Astrocyte (in vitro differentiated cells and primary cell): ENCODE measurements at places on chromosomes 3 and 15.

DNA sequence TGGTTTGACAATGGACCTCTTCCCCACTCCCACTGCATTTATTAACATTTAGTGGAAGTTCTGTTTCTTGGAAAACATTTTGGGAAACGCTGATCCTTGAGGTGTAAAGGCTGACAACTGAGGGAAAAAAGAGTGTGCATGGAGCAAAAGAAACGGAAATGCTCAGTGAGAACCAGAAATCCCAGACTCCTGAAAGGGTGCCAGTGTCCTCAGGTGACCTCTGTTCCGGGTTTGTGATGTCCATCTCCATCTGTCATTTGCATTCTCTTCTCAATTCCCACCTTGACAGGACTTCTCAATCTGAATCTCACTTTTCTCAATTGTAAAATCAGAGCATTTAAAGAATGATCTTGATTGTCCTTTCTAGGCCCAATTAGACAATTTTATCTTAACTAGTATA lies 71.1 kb upstream of the FAM3D start:
- no peaks in the 10 kb centered on the region for H3K36me3 ChIP-seq
- no peaks in the 10 kb centered on the region for H3K4me1 ChIP-seq
- H3K27ac ChIP-seq, result no peak overlapping the region
- H3K27me3 ChIP-seq, result no peaks in the 10 kb centered on the region
- no peak for DNase-seq

GRCh38 chr3:70889162-70890019 lies 577.0 kb upstream of the MDFIC2 start:
- H3K36me3 ChIP-seq, result no peaks in the 10 kb centered on the region
- DNase-seq, result no peak
- H3K27me3 ChIP-seq, result no peaks in the 10 kb centered on the region
- no peak overlapping the region for H3K27ac ChIP-seq
- no peaks in the 10 kb centered on the region for H3K4me1 ChIP-seq
- no peak overlapping the region for H3K4me3 ChIP-seq

DNA sequence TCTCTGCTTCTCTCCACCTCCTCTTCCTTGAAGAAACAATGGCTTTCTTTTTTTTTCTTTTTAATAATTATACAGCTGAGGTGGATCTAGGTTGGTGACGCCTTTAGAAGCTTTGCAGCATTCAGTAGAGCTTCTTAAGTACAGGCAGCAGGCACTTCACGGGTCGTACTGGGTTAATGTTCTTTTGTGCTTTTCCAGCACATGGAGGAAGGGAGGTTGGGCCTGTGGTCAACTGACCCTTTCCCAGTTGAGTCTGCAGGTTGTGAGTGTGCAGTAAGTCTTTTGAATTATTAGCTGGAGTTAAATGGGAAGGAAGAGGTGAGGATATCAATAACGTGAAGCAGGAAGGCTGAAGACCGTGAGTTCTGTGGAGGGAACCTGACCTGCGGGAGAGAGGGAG lies 7.0 kb downstream of the TRAK1 start:
- peaks cover 33% of the 10 kb centered on the region for H3K4me1 ChIP-seq
- H3K36me3 ChIP-seq, result no peaks in the 10 kb centered on the region
- H3K27me3 ChIP-seq, result no peaks in the 10 kb centered on the region
- no peak for DNase-seq

DNA sequence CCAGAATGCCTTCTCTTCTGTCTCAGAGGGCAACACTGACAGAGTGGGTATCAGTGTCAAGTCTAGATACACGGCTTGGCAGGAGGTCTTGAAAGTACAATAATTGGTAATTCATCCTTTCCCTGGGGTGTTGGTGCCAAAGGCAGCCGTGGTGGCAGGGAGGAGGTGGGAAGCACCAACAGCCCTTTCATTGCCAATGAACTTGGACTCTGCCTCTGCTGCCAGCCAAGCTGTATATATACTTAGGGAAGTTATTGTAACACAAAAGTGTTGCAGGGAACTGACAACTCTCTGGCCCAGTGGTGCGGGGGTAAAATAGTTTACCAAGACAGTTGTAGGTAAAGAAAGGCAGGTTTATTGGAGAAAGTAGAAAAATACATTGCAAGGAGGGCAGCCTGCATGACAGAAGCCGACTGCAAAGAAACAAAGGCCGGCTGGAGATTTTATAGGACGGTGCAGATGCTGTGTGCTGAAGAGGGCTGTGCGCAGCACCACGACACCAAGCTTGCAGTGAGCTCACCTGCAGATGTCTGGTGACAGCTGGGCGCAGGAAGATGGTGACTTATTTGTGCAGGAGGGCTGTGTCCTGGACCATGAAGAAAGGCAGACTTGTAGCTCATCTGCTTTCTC lies 4.0 kb upstream of the FAM3D start:
- H3K4me1 ChIP-seq, result no peaks in the 10 kb centered on the region
- no peak for DNase-seq
- no peaks in the 10 kb centered on the region for H3K36me3 ChIP-seq
- peaks cover 2% of the 10 kb centered on the region for H3K27me3 ChIP-seq
- H3K4me3 ChIP-seq, result no peak overlapping the region

GRCh38 chr15:40340740-40341400 lies at the start of gene CCDC9B:
Gene CCDC9B (minus strand): TSS chr15:40340939. CDS start chr15:40340819, 120 bp downstream.
- no peaks in the 10 kb centered on the region for H3K36me3 ChIP-seq
- no peaks in the 10 kb centered on the region for H3K27me3 ChIP-seq
- peak within 1 kb of the TSS; percentile 68 for H3K4me3 ChIP-seq
- DNase-seq, result peak; percentile 74
- H3K27ac ChIP-seq, result peak within 1 kb of the TSS; percentile 99

DNA sequence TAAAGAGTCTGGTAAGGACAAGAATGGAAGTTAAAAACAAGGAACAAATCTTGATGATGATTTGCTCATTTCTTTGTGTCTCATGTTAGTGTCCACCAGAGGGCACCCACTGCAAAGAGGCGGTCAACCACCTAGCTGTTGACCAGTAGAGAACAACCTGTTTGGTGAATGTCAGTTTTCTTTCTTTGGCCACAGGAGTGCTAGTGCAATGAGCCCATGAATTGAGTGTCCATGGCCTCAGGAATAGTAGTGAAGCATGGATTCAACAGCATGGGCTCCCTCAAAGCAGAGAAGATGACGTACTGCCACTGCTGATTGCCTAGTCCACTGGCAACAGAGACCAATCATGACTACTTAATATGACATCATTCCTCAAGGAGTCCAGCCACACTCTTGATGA lies 10.7 kb upstream of the CNTN6 start:
- H3K27me3 ChIP-seq, result no peaks in the 10 kb centered on the region
- no peaks in the 10 kb centered on the region for H3K36me3 ChIP-seq
- H3K27ac ChIP-seq, result no peak overlapping the region
- peaks cover 4% of the 10 kb centered on the region for H3K4me1 ChIP-seq

- no peaks in the 10 kb centered on the region for H3K4me1 ChIP-seq
- no peaks in the 10 kb centered on the region for H3K36me3 ChIP-seq
- DNase-seq, result peak; percentile 36
- H3K4me3 ChIP-seq, result no peak overlapping the region
Observed at GRCh38 chr15:36844534-36844998, 255.8 kb downstream of the MEIS2 start.

- no peaks in the 10 kb centered on the region for H3K36me3 ChIP-seq
- peaks cover 52% of the 10 kb centered on the region for H3K27me3 ChIP-seq
- no peak overlapping the region for H3K27ac ChIP-seq
- H3K4me3 ChIP-seq, result no peak overlapping the region
- H3K4me1 ChIP-seq, result no peaks in the 10 kb centered on the region
Observed at GRCh38 chr15:70435872-70436271, 327.5 kb downstream of the UACA start.

DNA sequence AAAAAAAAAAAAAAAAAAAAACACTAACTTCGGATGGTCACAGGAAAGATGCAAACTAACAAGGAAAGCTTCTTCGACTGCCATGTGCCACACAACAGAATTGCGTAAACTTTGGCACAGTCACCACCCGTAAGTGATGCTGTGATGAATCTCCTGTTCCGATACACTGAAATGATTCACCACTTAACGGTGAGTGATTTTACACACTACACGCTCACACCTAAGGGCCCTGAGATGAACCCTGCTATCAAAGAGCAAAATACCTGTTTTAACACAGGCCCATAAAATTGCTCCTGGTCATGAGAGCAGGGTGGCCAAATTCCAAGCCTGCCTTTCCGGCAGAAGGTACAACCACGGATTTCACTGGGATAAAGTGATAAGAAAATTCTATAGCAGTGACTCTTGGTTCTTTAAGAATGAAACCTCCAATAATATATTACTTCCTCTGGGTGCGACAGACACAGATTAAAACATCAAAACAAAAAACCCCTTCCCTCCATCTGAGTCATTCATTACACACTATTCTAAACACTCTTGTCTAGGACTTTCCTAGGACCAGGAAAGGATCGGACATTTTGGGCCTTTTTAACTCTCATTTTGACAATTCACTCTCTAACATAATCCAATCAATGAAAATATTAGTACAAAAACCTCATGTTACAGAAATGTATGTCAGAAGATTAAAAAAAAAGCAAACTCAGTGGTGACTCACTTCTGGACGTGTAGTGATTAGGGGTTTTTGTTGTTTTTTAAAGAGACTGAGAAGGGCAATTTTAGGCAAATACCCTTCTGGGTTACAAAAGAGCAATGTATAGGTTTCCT lies 28.3 kb downstream of the LRIG1 start:
- peak overlapping the region; percentile 96 for H3K27ac ChIP-seq
- H3K27me3 ChIP-seq, result no peaks in the 10 kb centered on the region
- peak; percentile 90 for DNase-seq
- peak overlapping the region; percentile 41 for H3K4me3 ChIP-seq
- no peaks in the 10 kb centered on the region for H3K36me3 ChIP-seq

GRCh38 chr3:177487635-177488186 lies 290.4 kb upstream of the TBL1XR1 start:
- H3K4me1 ChIP-seq, result no peaks in the 10 kb centered on the region
- no peaks in the 10 kb centered on the region for H3K27me3 ChIP-seq
- peak; percentile 96 for DNase-seq
- H3K36me3 ChIP-seq, result no peaks in the 10 kb centered on the region
- no peak overlapping the region for H3K27ac ChIP-seq
- H3K4me3 ChIP-seq, result no peak overlapping the region

GRCh38 chr15:78992416-78993256 lies 47.8 kb upstream of the CTSH start:
- peaks cover 28% of the 10 kb centered on the region for H3K4me1 ChIP-seq
- H3K27me3 ChIP-seq, result no peaks in the 10 kb centered on the region
- no peak overlapping the region for H3K4me3 ChIP-seq

DNA sequence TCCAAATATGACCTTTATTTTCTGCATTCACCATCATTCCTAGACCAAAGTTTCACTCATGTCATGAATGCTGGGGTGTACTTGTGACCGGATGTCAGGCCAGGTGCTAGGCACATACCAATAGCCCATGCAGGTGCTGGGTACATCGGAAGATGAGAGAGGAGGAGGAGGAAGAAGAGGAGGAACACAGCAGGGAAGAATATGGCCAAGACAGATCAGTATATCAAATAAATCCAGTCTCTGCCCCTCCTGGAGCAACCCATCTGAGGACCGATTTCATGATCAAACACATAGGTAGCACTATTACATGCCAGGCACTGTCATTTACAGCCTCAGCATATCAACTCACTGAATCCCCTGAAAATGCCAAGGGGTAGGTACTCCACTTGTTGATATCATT lies 3.0 kb upstream of the WNT7A start:
- peaks cover 54% of the 10 kb centered on the region for H3K27me3 ChIP-seq
- no peaks in the 10 kb centered on the region for H3K4me1 ChIP-seq
- no peak overlapping the region for H3K27ac ChIP-seq
- H3K4me3 ChIP-seq, result no peak overlapping the region
- no peaks in the 10 kb centered on the region for H3K36me3 ChIP-seq
- DNase-seq, result no peak
